ENCODE measurements at places on chromosomes 13 and 19. TPM values are rescaled to one million over a fixed set of nuclear protein-coding genes. Genes with fewer than 3 reads are reported as not detected.

The MPV17L2 gene
- 6.1 TPM for total RNA-seq

- no peak for DNase-seq
Measured at GRCh38 chr13:24684600-24684998, 4.4 kb downstream of the ATP12A start.

The VSTM2B gene
- total RNA-seq: not detected

DNA sequence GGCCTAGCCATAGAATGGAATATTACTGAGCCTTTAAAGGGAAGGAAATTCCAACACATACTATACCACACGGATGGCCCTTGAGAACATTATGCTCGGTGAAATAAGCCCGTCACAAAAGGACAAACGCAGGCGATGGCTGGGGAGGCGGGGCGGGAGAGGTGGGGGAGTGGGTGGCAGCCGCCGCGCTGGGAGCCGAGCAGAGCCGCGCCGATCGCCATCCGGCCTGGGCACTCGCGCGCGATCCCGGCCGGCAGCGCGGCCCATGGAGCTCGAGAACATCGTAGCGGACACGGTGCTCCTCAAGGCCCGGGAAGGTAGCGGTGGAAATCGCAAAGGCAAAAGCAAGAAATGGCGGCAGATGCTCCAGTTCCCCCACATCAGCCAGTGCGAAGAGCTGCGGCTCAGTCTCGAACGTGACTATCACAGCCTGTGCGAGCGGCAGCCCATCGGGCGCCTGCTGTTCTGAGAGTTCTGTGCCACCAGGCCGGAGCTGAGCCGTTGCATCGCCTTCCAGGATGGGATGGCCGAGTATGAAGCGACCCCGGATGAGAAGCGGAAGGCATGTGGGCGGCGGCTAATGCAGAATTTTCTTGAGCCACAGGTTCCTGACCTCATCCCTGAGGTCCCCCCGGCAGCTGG is 140.1 kb downstream of the ZDHHC20 start:
- DNase-seq: no peak
